ENCODE measurements at places on chromosomes 2 and 18.

DNA sequence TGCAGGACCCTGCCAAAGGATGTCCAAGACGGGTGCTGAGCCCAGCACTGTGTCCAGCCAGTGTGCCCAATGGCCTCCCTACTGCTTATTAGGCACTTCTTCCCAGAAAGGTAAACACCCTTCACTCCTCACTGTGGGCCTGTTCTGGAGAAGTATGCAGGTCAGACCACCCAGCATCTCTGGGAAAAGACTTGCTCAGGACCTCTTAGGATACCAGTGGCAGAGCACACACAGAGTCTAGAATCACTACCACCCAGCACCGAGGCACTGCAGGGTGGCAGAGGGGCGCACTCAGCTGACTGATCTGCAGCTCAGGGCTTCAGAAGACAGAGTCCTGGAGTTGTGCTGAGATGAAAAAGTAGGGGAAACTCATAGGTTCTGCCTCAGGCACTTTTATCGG lies 25.8 kb downstream of the XDH start:
- no peak for DNase-seq
- no peaks in the 10 kb centered on the region for H3K27me3 ChIP-seq
- H3K36me3 ChIP-seq, result no peaks in the 10 kb centered on the region
- H3K4me1 ChIP-seq, result peaks cover 7% of the 10 kb centered on the region
- H3K27ac ChIP-seq, result no peak overlapping the region

DNA sequence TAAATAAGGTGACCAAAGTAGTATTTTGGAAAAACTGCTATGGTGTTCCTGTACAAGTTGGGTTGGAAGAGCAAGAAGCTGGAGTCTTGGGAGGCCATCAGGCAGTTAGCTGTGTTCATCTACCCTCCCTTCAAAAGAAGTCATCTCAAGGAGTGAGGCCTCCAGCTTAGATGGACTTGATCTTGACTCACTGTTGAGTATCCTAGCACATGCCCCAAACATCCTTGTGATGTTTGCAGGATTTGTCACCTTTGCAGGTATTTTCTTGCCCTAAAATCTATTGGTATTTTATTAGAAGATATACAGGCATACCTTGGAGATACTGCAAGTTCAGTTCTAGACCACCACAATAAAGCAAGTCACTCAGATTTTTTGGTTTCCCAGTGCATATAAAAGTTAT lies 30.2 kb downstream of the RNMT start:
- no peaks in the 10 kb centered on the region for H3K4me1 ChIP-seq
- no peak for DNase-seq
- H3K36me3 ChIP-seq, result peaks cover 18% of the 10 kb centered on the region
- H3K27ac ChIP-seq, result no peak overlapping the region
- no peaks in the 10 kb centered on the region for H3K27me3 ChIP-seq

- H3K27ac ChIP-seq, result no peak overlapping the region
- DNase-seq, result no peak
These were observed 28.8 kb upstream of the SULT1C4 start for GRCh38 chr2:108348816-108349570.

GRCh38 chr2:138275881-138276280 lies 225.7 kb upstream of the SPOPL start:
- H3K4me1 ChIP-seq, result peaks cover 3% of the 10 kb centered on the region
- no peaks in the 10 kb centered on the region for H3K27me3 ChIP-seq
- no peak for DNase-seq

DNA sequence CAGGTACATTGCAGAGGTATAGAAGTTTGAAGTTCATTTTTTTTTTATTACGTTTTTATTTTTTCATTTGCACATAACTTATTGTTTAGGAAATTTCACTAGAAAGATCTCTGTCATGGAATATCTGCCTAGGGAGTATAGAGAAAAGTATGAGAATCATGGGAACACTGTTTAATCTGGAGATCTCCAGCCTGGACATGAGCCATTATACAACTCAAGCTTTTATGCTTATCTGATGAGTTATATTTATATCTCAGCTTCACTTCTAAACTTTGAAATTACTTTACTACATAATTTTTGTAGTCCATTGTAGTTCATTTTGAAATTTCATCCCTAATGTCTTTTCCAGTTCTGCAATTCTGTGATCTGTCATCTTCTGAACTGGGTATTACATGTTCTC lies 515.6 kb downstream of the ERBB4 start:
- no peaks in the 10 kb centered on the region for H3K4me1 ChIP-seq
- H3K27ac ChIP-seq, result no peak overlapping the region
- H3K36me3 ChIP-seq, result no peaks in the 10 kb centered on the region
- H3K27me3 ChIP-seq, result no peaks in the 10 kb centered on the region
- H3K4me3 ChIP-seq, result no peak overlapping the region

- H3K36me3 ChIP-seq, result no peaks in the 10 kb centered on the region
These were observed 2.9 kb upstream of the MRPL44 start for GRCh38 chr2:223954401-223954800.

GRCh38 chr18:56118422-56118821 lies 520.0 kb downstream of the TXNL1 start:
- DNase-seq, result no peak
- no peaks in the 10 kb centered on the region for H3K36me3 ChIP-seq
- no peak overlapping the region for H3K27ac ChIP-seq
- no peaks in the 10 kb centered on the region for H3K27me3 ChIP-seq
- no peak overlapping the region for H3K4me3 ChIP-seq

DNA sequence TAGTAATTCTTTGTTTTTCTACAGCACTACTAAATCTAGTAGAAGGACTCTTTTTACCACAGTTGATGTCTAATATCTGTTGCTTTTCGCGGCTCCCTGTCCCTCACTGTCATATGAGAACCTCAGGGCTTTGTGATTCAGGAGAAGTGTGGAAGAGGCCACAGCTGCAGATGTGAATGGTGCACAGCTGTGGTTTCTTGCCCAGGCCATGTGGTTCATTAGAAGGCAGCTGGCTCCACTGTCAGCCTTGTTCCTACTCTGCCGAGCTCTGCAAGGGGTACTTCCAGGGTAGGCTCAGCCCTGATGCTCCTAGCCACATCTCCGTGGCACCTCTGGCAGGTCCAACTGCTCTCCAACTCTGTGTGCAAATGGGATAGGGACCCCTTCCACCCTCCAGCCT lies 83.9 kb downstream of the APOB start:
- peaks cover 57% of the 10 kb centered on the region for H3K27me3 ChIP-seq
- H3K4me3 ChIP-seq, result no peak overlapping the region
- H3K36me3 ChIP-seq, result no peaks in the 10 kb centered on the region
- no peak overlapping the region for H3K27ac ChIP-seq
- peaks cover 1% of the 10 kb centered on the region for H3K4me1 ChIP-seq

- no peak overlapping the region for H3K27ac ChIP-seq
- peaks cover 57% of the 10 kb centered on the region for H3K36me3 ChIP-seq
- H3K4me3 ChIP-seq, result no peak overlapping the region
These were observed 11.5 kb upstream of the SLC4A3 start for GRCh38 chr2:219615894-219616293.

DNA sequence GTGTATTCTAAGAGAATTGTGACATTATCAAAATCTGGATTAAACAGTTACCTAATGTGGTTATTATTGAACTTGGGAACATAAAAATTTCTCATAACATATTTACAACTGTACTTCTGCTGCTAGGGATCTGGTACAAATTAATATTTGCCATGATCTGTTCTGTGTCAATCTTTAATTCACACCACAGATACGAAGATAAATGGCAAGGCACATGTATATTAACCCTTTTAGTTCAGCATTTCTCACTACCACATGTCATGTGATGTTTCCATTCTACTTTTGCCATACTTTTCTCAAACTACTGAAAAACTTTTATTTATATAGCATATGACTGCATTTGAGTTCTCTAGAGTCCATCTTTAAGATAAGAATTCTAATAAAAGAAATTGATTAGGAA lies 295.3 kb upstream of the DDX18 start:
- H3K27ac ChIP-seq, result no peak overlapping the region
- H3K36me3 ChIP-seq, result no peaks in the 10 kb centered on the region
- no peak overlapping the region for H3K4me3 ChIP-seq
- H3K4me1 ChIP-seq, result no peaks in the 10 kb centered on the region
- no peaks in the 10 kb centered on the region for H3K27me3 ChIP-seq

DNA sequence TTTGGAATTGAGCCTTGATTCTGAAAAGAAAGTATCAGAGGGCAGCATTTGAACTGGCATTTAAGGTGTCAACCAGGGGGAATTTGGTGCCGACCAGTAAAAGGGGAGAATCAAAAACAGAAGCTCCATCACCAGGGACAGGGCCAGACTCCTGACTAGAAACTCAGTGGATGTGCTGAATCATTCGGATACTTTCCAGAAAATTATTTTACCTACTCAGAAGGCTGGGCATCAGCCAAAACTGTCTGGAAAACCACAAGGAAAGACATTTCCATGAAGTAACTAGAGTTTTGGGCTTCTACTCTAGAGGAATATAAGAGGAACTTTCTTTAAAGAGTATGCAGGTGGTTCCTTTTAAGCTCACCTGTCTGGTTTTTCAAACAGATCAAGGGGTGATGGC lies 756.6 kb downstream of the RNF144A start:
- H3K4me3 ChIP-seq, result no peak overlapping the region
- no peaks in the 10 kb centered on the region for H3K27me3 ChIP-seq
- H3K4me1 ChIP-seq, result no peaks in the 10 kb centered on the region
- no peaks in the 10 kb centered on the region for H3K36me3 ChIP-seq

DNA sequence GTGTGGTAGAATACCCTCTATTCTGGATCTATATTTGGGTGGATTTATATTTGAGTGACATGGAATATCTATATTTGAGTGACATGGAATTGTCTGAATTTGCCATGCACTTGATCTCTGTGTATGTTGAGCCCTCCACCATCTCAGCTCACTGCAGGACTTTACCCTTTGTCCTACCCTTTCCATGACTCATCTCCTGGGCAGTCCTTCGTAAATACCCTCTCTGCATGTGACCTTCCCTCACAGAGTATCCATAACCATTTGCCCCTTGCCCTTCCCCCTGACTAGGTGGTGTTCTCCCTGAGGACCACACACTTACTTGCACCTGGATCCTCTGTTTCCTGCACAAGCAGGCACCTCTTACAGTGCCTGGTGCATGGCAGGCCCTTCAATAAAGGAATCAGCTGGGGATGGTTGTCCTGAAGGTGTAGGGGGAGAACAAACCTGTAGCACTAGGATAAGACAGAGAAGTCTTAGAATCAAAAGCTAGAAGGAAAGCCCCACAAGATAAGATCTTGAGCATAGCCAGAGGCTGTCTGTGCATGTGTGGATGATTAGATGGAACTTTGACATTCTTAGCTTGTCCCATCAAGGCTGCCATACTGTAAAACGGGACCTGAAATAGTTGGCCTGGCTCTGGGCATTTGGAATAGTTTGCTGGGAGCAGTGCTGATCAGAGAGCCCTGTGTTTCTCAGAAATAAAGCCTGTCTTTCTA lies 230.4 kb downstream of the FHOD3 start:
- H3K4me3 ChIP-seq, result no peak overlapping the region
- H3K27me3 ChIP-seq, result no peaks in the 10 kb centered on the region
- no peaks in the 10 kb centered on the region for H3K36me3 ChIP-seq

- no peak overlapping the region for H3K27ac ChIP-seq
- no peak for DNase-seq
- peaks cover 5% of the 10 kb centered on the region for H3K4me1 ChIP-seq
- H3K4me3 ChIP-seq, result no peak overlapping the region
- H3K27me3 ChIP-seq, result no peaks in the 10 kb centered on the region
These were observed 115.3 kb upstream of the RBBP8 start for GRCh38 chr18:22817844-22818243.

Measured in mesenchymal stem cell (in vitro differentiated cells and primary cell).